ENCODE measurements at places on chromosomes 7 and 10.

- DNase-seq, result peak; percentile 53
These were observed 110.1 kb downstream of the PLCE1 start for GRCh38 chr10:94103801-94104221.

DNA sequence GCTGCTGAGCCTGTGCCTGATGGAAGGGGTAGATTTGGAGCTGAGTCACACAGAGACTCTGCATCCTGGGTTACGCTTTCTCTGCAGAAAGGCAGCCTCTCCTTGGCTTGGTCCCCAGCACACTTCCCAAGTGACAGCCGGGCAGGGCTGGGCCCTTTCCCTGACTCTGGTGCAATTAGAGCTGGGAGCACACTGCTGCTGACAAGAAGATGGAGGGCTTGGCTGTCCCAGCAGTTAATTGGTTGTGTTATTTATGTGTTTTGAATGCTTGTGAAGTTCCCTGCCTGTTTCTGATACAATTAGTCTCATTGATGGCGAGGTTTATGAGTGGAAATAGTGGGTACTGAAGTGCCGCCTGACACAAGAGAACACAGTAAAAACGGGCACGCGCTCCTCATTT lies 123.6 kb downstream of the TCERG1L start:
- no peak for DNase-seq

DNA sequence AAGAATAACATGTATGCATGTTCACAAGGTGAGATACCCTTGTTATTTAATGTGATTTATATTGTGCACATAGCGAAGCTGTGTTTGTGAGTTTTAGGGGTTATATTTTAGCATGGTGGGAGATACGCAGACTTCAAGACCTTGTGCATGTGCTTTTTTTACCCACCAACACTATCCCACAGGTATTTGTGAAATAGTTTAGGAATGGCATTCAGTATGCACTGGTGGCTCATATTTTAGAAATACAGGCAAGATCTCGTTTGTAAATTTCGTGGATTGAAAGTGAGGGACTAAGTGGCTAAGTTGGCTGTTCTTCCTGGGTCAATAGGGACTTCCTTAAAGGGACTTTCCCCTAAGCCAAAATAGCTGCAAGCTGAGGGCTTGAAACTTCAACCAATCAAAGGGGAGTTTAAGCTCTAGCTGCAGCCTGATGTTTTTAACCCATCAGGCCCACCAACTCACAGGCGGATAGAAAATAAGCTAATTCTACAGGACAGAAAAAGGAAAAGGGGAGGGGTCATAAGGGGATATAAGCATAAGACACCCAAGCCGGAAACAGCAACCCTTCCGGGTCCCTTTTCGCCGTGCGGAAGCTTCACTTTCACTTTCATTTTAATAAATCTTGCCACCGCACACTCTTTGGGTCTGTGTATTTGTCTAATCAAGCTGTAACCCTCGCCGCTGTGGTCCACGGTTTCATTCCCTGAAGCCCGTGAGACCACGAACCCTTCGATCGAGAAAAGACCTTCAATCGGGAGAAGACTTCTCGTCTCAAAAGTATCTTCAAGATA lies 291.0 kb downstream of the GPR158 start:
- no peak for DNase-seq

GRCh38 chr10:91162495-91163268 lies 57.8 kb upstream of the PCGF5 start:
- DNase-seq, result peak; percentile 77

DNA sequence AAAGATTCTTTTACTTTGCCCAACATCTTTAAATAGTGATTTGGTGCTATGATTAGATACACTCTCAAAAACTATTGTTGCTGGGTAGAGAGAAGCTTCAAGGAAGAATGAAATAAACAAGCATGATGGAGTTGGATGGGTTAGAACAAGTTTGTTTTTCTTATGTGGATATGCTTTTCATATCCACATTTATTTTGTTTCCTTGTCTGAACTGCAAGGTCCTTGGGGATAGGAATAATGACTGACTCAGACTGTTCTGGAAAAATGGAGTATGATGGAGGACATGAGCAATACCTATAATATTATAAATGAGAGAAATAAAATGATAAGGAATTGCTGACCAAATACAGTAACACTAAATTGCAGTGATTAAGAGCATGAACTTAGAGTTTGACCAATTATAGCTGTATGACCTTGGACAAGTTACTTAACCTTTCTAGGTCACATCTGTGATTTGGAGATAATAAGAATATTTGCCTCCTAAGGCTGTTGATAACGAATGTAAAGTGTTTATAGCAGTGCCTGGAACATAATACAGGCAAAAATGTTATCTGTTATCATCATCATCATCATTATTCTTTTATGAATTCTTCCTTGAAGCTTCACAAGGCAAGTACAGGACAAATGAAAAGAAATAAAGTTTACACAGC lies 847.5 kb downstream of the LRMDA start:
- DNase-seq, result no peak

GRCh38 chr10:11609492-11610093 lies 1.9 kb downstream of the USP6NL start:
- no peak for DNase-seq
